ENCODE measurements at places on chromosomes 11 and 22.

DNA sequence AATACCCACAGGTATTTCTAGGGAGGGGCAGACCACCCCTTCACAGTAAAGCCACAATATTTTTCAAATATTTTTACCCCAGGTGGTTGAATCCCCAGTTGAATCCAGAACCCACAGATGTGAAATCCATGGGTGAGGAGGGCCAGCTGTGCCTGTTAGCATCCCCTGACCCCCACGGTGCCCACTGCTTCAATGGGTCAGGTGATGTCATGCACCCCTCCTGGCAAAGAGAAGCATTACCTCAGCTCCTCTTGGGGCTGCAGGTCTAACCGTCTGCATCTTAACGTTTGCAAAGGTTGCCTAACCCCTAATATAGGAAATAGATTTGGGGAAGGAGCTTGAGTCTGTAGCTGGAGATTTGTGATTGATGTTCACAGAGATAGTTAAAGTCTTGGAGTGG, 24.7 kb upstream of the IL17RA start:
- DNase-seq = no peak

- DNase-seq = no peak
Observed at GRCh38 chr11:109994907-109995306, 98.3 kb upstream of the ZC3H12C start.

GRCh38 chr22:44828193-44828592, 75.8 kb downstream of the ARHGAP8 start:
- DNase-seq = no peak

DNA sequence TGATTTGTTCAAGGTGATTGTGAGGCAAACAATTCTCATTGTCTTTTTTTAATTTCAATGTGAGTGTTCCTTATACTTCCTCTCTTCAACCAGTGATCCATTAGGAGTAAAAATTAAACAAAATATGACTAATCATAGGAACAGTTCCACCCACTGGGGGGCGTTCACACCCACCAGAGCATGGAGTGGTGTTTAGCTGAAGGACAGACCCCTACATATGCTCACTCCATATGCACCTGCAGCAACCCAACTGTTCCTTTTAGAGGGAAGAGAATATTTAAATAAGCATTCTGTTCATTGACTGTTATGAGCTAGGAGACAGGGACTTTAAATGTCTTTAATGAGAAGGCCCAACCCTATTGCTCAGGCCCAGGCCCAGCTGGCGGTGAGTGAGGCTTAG, 78.7 kb upstream of the DRD2 start:
- no peak for DNase-seq

DNA sequence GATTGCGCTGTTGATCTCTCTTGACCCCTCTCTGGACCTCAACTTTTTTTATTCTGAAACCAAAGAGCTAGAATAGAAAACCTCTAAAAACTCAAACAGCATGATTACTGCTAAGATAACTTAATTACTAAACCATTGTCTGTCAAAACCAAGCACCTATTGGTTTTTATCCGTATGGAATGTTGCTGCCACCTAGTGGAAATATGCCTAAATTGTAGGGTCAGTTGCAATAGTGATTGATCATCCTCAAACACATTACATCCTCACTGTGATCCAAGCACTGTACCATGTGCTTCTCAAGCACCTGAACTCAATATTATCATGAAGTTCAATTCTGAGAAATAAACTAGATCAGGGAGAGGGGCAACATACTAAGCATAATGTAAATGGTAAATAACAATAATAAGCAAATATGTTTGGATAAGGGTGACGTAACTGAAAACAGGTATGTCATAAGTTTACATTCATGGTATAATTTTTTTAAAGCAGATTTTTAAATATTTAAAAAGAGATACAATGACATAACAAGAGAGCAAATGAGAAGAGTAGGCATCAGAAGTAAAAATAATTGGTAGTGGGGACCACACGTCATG, 3.8 kb upstream of the OR5A2 start:
- no peak for DNase-seq

- no peak for DNase-seq
Observed at GRCh38 chr11:9104580-9104979, 13.2 kb upstream of the SCUBE2 start.

DNA sequence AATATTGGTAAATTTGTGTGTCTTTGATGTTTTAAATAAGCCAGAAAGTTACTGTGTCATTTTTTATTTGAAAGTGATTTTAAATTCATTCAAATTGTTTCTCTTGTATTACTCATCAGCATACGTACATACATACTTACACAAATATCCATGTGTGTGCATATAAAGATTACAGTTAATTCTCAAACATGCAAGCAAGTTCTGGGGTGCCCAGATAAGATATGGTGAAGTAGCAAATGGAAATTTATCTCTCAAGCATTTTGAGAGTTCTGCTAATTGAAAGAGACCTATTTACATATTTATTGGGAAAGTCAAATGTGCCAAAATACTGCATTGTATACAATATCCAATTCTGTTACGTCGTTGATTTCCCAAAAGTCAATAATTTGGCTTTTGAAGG, 1024.0 kb upstream of the CNTN5 start:
- DNase-seq = no peak

GRCh38 chr22:21579474-21579851, 11.9 kb downstream of the UBE2L3 start:
- DNase-seq = no peak

- DNase-seq = no peak
Observed at GRCh38 chr22:39954584-39955055, 5.6 kb upstream of the TMA7B start.

DNA sequence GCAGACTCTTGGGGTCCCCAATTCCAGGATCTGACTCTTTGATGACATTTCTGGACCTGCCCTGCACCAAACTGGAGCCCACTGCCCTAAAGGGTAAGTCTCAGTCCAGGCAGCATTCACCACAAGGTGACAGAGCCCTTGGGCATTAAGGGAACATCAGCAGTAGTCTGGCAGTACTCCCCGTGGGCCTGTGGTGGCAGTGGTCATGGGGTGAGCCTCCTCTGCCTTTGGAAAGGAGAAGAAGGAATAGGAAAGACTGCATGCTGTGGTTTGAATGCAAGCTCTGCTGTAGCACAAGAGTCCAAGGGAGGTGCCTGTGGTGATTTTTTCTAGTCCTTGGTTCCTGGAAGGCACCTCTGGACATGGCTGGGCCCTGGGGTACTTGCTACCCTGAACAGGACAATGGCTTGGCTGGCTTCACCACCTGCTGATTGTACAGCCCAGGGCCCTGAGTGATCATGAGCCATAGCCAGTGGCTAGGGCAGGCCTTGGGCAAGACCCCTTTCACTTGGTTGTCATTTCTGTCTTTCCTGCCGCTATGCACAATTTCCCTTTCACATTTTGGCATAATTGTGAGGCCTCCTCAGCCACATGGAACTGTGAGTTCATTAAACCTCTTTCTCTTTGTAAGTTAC, 160.7 kb upstream of the GRIA4 start:
- DNase-seq = no peak

DNA sequence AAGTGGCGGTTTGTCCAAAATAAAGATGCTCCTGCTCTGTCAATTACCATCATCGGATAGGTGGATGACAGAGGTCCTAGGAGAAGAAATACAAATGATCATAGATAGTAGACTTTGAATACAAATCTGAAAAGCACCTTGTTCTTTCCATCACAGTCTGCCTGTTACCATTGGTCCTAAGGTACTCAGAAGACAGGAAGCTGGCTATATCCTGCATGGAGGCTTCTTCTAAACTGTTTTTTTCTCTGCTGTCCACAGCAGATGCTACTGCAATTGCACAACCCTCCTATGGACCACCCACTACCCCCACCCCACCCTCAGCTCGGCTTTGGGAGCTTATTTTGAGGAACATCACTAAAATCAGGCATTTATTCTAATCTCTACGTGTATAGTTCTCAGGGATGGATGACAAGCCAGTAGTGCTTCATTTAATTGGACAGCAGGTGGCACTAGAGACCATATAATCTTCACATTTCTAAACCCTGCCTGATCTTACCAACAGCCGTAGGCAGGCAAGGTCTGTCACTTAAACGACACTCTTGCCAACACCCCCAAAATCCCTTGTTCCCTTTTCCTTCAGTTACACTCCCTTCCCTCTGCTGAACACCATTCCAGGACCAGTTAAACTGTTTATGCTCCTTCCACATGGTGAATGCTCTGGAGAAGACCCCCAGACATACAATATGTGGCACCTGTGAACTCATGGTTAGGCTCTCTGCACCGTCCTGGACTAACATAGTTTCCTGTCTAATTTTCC, 6.6 kb upstream of the PTS start:
- DNase-seq = no peak

DNA sequence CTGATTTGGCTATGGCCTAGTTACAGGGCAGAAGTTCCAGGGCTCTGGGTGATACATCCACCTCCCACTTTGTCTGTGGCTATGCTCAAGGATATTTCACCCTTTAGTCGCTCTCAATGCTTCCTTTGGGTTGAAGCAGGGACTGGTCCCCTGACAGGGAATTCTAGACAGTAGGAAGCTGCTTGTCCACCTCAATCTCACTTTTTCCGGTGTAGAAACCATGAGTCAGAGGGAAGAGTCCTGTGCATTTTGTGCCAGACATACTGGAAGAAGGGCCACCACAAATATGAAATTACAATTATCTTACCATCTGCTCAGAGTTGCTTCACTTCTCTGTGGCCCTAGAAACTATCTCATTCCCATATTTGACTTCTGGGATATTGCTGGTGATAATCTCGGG, 413.7 kb upstream of the FAT3 start:
- DNase-seq = no peak

DNA sequence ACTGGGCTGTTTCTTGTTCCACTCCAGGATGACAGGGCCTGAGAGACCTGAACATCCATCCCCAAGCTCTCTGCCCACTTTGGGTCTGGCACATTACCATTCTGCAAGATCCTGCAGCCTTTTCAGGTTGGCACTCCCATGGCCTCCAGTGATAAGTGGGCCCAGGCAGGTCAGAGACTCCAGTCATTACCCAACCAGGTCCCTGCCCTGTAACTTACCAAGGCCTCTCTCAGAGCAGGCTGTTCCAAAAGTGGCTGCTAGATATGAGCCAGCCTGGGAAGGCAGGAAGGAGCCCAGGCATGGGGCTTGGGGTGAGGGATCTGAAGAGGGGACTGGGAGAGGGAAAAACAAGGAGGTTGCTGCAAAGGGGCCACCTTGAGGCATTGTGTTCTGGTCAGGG, 35.9 kb downstream of the KCNQ1OT1 start:
- no peak for DNase-seq

DNA sequence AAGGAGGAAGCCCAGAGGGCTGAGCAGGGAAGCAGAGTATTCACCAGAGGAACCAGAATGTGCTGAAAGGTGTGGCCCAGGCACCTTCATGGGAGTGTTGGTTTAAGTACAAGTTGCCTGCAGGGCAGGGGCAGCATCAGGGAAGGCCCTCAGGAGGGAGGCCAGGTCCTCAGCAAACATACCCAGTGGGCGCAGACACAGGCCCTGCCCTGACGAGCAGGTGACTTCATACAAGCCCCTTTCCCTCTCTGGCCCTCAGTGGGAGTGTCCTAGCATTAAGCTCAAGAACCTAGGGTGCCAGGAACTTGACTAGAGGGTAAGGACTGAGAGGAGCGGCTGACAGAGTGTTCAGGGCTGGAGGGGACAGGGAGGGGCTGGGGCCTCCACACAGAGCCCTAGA, 7.5 kb upstream of the CASTOR1 start:
- DNase-seq = no peak

DNA sequence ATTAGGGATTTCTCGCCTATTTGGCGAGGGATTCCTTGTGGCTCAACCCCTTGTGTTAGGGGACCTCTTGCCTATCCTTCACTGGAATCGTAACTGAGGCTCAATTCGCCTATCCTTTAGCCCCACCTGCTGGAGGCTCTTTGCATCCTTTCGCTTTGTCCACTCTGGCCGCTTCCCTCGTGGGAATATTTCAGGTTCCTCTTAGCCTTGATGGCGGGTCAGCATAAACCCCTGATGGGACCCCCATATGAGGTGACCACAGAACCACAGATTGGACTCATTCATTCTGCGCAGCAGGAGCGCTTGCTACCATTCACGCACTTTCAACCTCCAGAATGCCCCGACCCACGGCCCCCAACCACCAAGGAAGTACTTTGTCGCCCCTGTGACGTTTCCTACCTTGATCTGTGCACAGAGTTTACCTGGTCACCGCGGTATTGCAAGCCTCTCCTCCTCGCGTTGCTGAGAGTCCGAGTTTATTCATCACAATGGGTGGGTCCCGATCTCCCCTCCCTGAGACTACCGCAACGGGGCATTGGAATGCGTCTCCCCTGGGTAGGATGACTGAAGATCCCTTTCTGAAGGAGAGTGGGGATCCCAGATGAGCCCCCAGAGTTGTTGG, at the start of gene OR52N2:
Gene OR52N2, plus strand, starts transcription at position 425 of the 622 bp plus-strand sequence. CDS start 11,412 bp downstream, outside the sequence.
- peak; percentile 37 for DNase-seq

GRCh38 chr22:23913661-23914353, 19.6 kb downstream of the MIF start:
- peak; percentile 99 for DNase-seq

- DNase-seq = no peak
Observed at GRCh38 chr11:47724041-47724729, 9.0 kb upstream of the AGBL2 start.

DNA sequence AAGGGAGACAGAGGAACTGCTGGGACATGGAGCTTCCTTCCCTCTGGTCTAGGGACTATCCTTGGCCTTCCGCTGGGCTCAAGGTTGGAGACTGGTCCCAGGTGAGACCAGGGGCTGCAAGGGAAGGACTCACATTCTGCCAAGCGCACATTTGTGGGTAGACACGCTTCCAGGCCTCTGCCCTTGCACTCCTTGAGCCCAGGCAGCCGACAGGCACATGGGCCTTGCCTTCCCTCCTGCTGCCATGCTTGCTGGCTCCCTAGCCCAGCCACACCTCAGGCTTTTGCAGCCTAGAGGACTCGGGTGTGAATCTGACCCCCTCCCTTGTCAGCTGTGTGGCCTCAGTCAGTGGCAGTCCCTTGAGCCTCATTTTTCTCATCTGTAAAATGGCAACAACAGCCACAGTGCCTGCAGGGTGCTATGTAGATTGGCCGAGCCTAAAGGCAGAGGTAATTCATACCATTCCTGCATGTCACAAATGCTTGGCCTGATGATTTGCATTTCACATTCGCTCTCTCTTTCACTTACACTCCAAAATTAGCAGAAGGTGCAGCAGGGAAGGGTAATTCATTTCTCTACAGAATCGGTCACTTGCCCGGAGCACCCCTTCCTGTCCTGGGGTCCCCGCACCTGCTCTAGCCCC, 57.6 kb upstream of the NECTIN1 start:
- no peak for DNase-seq

- DNase-seq = no peak
Observed at GRCh38 chr11:103651341-103651998, 385.0 kb upstream of the DDI1 start.

DNA sequence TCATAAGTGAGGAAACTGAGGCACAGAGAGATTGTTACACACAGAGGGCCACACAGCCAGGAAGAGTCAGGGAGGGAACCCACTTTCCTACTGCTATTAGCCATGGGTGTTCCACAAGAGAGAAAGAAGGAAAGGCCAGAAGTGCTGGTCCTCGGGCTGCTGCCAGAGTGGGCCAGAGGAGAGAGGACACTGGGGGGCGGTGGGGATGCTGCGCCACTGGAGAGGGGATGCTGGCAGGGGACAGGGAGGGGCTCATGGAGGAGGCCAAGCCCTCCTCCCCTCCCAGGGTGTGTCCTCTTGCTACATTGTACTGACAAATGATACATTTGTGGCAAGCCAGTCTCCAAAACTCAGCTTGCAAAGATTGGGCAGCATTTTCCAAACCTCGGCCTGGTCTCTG, 9.9 kb downstream of the IL10RA start:
- no peak for DNase-seq

GRCh38 chr22:25281675-25282345, 62.4 kb downstream of the CRYBB2 start:
- no peak for DNase-seq
